ENCODE measurements at places on chromosomes 5 and 9. TPM values are rescaled to one million over a fixed set of nuclear protein-coding genes. Genes with fewer than 3 reads are reported as not detected.

The SLC23A1 gene
- 35.5 TPM for total RNA-seq

The PLCXD3 gene
- total RNA-seq, result 1.2 TPM

The EGR1 gene
- 12.1 TPM for total RNA-seq

The ANKRD31 gene
- total RNA-seq, result not detected

The INSYN2B gene
- total RNA-seq, result not detected

The HTR1A gene
- not detected for total RNA-seq

The SPEF2 gene
- total RNA-seq, result 1.7 TPM

The FCN2 gene
- total RNA-seq, result 95.7 TPM

The FBXW5 gene
- total RNA-seq, result 112 TPM

DNA sequence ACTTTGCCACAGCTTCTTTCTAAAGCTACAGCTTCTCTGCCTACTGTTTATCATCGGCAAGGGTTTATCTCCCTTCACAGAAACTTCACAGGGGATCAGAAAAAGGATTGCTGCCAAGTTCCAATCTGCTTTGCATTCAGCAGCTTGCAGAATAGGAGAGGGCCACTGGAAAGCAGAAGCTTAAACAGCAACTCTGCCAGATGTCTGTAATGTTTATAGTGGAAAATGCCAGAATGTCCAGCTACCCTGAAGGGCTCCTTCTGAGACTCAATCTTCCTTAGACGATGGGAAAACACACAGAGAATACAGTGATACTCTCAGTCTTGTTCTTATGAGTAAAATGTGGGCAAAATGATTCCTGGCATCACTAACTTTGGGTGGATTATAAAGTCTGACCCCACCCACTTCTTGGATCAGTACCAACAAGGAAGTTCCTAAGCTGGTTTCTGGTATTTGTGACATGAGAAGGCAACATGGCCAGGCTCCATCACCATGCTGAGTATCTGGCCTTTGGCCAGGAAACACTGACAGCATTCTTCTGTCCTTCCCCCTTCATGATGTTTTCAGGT lies 19.0 kb downstream of the STOM start:
- no peak for DNase-seq

GRCh38 chr9:121779381-121780117 lies 128.1 kb downstream of the DAB2IP start:
- DNase-seq, result no peak

- no peak for DNase-seq
Observed at GRCh38 chr5:6289239-6289638, 89.1 kb downstream of the MED10 start.

GRCh38 chr5:133400831-133401351 lies 211.4 kb downstream of the FSTL4 start:
- DNase-seq, result peak; percentile 33

GRCh38 chr9:6764523-6764922 lies 6.8 kb downstream of the KDM4C start:
- no peak for DNase-seq

DNA sequence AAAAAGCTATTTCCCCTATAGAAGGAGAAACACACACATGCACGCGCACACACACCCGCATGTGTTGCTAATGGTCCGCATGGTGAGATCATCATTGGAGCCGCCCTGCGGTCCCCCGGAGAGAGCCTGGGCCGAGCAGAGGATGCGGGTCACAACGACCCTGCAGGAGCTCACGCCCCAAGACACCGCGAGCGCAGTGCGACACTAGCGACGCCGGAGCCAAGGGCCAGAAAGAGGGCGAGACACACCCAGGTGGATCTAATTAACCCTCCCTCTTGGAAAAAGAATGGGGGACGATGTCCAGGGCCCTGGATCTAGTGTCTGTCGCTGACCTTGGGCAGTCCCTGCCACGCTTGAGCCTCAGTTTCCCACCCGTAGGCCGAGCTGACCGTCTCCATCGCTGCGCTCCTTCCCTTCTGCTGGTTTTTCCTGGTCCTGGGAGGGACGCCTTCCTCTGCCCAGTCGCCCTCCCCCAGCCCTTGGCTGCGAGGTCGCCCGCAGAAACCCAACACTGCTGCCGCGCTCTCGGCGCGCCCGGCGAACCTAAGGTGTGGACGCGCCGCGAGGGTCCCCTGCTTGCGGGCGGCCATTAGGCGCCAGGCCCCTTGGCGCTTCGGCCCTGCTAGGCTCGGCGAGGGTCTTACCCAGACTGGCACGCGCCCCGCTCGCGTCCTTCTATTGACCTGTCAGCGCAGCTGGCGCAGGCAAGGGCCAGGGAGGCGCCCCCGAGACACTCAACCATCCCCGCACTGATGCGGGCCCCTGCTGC lies 47.5 kb upstream of the RNF20 start:
- peak; percentile 53 for DNase-seq

DNA sequence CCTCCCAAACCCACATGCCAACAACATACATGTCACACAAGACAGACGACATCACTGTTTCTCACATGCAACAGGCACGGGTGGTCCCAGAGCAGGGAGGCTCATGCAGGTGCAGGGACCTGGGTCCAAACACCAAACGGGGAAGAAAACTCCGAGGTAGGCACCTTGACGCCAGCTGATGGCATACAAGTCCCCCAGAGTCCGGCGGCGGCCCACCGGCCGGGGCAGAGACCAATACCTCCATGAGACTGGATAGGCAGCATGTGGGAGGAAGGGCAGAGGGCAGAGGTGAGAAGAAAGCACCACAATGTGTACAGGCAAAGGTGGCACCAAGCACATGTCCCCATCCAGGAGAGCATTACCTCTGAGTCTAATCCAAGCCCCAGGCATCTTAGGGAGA lies 73.0 kb upstream of the UBTD2 start:
- no peak for DNase-seq

DNA sequence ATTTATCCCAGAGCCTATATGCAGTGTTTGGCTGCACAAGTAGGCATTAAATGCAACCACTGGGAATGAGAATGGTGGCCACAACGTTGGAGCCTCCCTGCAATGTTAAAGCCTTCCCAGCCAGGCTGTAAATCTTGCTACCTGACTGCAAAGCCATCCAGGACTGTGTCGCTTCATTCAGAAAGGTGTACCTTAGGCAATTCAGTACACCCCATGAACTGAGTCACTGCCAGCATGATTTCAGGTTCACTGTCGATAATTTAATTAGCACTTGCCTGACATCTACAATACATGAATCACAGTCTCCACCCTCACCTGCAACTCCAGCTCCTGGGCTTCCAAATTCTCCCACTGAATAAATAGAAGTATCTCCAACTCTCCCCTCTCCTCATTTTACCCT lies 108.4 kb downstream of the SLIT3 start:
- no peak for DNase-seq

DNA sequence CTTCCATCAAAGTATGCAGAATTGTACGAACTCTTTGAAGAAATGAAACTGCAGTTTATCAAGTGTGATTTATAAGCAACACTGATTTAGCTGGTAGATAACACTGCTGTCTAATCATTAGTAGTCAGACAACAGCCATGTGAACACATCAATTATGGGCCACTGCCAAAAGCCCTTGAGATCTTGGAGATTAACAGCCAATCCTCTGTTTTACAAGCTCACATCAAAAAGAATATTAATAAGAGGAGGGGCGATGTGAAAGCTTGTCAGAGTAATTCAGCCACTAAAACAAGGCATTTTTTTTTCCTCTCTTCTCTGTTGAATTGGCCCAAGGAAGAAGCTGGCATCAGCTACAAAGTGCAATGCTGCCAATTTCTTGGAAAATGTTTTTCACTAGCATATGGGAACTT lies 28.1 kb downstream of the ZNF608 start:
- DNase-seq, result no peak

DNA sequence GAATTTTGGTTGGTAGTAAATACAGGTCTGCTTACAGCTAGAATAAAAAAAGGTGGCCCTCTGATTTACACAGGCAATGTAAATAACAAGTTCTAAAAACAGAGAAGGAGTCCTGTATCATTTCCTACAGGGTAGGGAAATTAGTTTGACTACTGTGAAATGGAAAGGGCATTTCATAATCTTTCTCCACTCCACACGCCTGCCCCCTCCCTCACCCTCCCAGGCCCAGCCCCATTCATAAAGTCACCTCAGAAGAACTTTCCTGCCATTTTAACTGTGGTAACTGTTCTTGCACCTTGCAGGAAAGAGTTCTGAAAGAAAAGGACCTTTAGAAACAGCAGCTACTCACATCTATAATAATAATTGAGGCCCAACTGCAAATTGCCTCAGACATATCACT lies 69.7 kb downstream of the MEF2C start:
- DNase-seq, result no peak

DNA sequence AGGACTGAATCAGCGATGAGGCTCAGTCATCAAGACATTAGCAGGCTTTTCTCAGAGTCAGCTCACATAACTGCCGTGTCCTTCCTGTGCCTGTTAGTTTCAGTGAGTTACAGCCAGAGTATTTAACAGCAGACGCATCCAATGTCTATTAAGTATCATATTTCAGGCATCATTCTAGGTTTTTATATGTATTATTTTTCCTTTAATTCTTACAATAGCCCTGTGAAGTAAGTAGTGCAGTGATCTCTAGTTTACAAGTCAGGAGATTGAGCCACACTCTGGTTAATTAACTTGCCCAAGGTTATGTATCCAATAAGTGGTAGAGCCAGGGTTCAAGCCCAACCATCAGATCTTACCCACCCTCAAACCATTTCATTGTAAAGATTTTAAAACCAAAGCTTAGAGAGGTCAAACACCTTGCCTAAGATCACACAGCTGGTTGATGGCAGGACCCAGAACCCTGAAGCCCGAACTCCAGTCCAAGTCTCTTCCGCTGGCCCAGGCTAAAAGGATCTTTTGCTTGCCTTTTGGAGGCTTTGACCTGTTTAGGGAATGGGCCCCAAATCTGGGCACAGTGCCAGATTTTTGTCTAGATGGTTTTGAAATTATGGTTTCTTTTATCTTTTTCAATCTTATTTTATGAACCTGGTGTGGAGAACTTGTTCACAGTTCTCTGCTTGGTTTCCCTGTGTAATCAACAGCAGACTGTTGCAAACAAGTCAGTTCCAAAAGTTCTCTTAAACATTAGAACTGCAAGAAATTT lies 261.2 kb upstream of the CLINT1 start:
- no peak for DNase-seq

GRCh38 chr9:109320331-109320741 lies 523 bp downstream of the EPB41L4B start:
- peak; percentile 59 for DNase-seq

DNA sequence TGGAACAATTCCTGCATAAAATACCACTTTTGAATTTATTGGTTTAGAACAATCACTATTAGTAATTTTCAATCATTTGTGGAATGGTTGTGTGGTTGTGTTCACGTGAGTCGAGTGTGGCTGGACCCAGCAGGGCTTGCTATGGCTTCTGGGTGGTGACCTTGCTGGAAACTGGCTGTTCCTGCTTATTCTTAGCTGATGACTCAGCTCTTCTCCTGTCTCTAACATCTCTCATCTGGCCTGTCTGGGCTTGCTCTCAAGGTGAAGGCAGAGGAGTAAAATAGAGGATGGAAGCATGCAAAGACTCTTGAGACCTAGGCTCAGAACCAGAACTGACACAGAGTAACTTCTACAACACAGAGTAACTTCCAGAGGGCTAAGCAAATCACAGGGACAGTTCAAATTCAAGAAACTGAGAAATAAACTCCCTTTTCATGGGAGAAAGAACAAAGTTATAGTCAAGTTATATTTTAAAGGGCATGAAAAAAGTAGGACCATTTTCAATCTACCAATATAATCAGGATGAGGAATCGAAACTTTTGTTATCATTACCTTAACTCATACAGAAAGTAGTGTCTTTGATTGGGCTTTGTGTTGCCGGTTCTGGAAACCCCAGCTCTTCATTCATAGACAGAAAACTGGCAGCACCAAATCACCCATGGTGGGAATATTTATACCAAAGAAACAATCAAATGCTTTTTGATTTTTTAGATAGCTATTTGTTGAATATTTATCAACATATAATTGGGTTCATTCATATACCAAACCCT lies 665.1 kb downstream of the CDH18 start:
- no peak for DNase-seq

DNA sequence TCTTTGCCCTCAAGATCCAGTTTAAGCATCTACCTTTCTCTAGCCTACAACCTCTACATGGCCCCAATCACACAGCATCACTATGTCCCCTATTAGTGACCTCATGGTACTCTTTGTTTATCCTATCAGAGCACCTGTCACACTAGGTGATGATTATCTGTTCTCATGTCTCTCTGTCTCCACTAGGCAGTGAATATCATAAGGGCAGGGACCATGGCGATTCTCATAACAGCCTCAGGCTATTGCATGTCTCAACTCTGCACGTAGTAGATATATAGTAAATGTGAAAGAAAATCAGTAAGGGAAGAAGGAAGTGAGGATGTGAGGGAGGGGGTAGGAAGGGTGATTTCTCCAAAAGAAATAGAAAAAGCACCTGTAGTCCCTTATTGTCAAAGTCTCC lies 311.0 kb downstream of the NSG2 start:
- DNase-seq, result no peak

DNA sequence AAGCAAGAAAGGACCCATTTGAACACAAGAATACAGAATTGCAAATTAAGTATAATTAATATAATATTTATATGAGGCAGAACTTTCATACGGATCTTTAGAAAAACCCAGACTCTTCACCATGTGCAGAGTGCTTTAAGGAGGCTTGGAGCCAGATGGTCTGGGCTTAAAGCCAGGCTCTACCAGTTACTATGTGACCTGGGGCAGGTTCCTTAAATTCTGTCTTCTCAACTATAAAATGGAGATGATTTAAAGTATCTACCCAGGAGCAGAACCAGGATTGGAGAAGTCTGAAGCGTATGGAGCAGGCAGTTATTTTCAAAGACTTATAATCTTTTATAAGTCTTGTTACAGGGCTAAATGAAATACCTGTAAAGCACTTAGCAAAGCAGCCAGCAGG lies 202.1 kb downstream of the TSSK1B start:
- DNase-seq, result peak; percentile 70
